SK-N-SH (cell line): ENCODE measurements at places on chromosomes 3 and 15. TPM values are rescaled to one million over a fixed set of nuclear protein-coding genes. Genes with fewer than 3 reads are reported as not detected.

GRCh38 chr3:195164573-195165264 is 106.2 kb downstream of the XXYLT1 start:
- no peaks in the 10 kb centered on the region for H3K36me3 ChIP-seq
- DNase-seq = no peak
- H3K4me3 ChIP-seq = no peak overlapping the region
- H3K27ac ChIP-seq = no peak overlapping the region
- peaks cover 34% of the 10 kb centered on the region for H3K4me1 ChIP-seq

GRCh38 chr3:48215876-48216275 is 7.4 kb upstream of the CAMP start:
- no peaks in the 10 kb centered on the region for H3K4me1 ChIP-seq
- H3K27me3 ChIP-seq = no peaks in the 10 kb centered on the region
- H3K4me3 ChIP-seq = no peak overlapping the region
- no peak for DNase-seq
- no peaks in the 10 kb centered on the region for H3K36me3 ChIP-seq
- no peak overlapping the region for H3K27ac ChIP-seq

- peaks cover 19% of the 10 kb centered on the region for H3K4me1 ChIP-seq
- no peak overlapping the region for H3K4me3 ChIP-seq
- DNase-seq = no peak
- 0 out of 2 replicates have a peak, but pooled peaks cover 2% of the 10 kb centered on the region for H3K36me3 ChIP-seq
- peak overlapping the region; percentile 34; the same call in 1 of the 2 replicates for H3K27ac ChIP-seq
Measured at GRCh38 chr3:120683671-120684301, 1.7 kb upstream of the HGD start.

GRCh38 chr3:59016930-59017616 is 32.8 kb downstream of the CFAP20DC start:
- H3K4me3 ChIP-seq = no peak overlapping the region
- no peaks in the 10 kb centered on the region for H3K36me3 ChIP-seq
- H3K27me3 ChIP-seq = no peaks in the 10 kb centered on the region
- H3K27ac ChIP-seq = no peak overlapping the region

GRCh38 chr3:168186293-168186983 is 90.7 kb upstream of the GOLIM4 start:
- no peak overlapping the region for H3K27ac ChIP-seq
- H3K4me3 ChIP-seq = no peak overlapping the region
- no peaks in the 10 kb centered on the region for H3K4me1 ChIP-seq

The PLD1 gene
- polyA plus RNA-seq = 6.2 and 7.9 TPM in 2 replicates

GRCh38 chr3:161471211-161471610 is 25.4 kb upstream of the OTOL1 start:
- no peak overlapping the region for H3K27ac ChIP-seq
- no peak overlapping the region for H3K4me3 ChIP-seq
- H3K4me1 ChIP-seq = no peaks in the 10 kb centered on the region
- H3K27me3 ChIP-seq = no peaks in the 10 kb centered on the region
- DNase-seq = no peak

The RBPMS2 gene
- 2.6 and 6.5 TPM in 2 replicates for polyA plus RNA-seq

GRCh38 chr3:197268294-197268693 is 30.1 kb downstream of the DLG1 start:
- H3K27ac ChIP-seq = no peak overlapping the region
- peaks cover 27% of the 10 kb centered on the region for H3K36me3 ChIP-seq
- no peak overlapping the region for H3K4me3 ChIP-seq
- H3K4me1 ChIP-seq = no peaks in the 10 kb centered on the region

The CASR gene
- not detected in 2 replicates for polyA plus RNA-seq

DNA sequence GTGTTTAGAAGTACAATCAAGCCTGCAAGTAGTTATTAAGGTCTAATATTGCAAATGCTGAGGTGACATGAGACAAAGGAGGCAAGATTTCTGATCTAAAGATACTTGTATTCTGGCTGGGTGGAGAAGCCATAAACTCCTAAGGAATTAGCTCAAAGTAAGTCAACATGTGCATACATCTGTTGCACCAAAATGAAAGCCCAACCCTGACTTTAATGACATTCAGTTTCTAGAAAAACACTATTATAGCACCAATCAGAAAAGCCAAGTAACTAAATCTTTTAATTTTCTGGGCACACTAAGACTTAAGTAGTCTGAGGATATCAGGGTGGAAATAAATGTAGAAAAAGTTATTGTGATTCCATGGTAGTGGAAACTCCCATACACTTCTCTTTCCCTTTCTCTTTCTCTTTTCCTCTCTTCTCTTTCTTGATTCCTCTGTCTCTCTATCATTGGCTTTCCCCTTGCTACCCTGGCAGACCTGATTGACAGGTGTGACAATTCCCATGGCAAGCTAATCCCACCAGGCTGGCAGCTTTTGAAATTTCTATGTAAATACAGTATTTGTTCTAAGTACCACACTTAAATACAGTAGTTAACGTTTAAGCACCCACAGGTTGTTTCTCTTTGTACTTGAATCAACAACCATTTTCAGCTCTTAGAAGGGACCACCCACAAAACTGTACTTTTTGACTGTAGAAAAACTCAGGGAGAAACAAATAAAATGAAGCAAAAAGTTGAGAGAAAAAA is 528.4 kb upstream of the SEMA6D start:
- no peaks in the 10 kb centered on the region for H3K36me3 ChIP-seq
- DNase-seq = no peak
- H3K4me3 ChIP-seq = no peak overlapping the region
- peaks cover 8% of the 10 kb centered on the region; the same call in 1 of the 2 replicates for H3K27me3 ChIP-seq

DNA sequence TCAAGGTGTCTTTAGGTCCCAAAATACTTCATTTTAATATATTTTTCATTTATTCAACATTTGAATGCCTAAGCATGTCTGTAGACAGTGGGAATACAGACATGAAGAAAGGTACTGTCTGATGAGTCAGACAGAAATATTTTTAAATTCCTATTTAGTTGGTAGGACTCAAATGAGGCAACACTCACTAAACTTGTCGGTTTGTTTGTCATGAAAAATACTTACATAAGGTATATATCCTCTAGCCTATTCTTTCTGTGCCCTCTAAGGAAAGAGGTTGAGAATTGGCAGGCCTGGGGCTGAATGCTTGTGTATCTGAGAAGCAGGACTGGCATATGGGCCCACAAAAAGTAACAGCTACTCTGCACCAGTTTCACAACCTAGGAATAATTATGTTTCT is 423.6 kb upstream of the MDFIC2 start:
- no peaks in the 10 kb centered on the region for H3K36me3 ChIP-seq
- no peak overlapping the region for H3K27ac ChIP-seq
- no peak overlapping the region for H3K4me3 ChIP-seq
- H3K27me3 ChIP-seq = no peaks in the 10 kb centered on the region

GRCh38 chr15:45635191-45635638 is 386 bp downstream of the SQOR start:
- H3K4me3 ChIP-seq = peak overlapping the region; percentile 57
- H3K4me1 ChIP-seq = peaks cover 8% of the 10 kb centered on the region; the same call in 1 of the 2 replicates
- H3K27me3 ChIP-seq = no peaks in the 10 kb centered on the region
- DNase-seq = peak; percentile 72
- no peak overlapping the region for H3K27ac ChIP-seq

The ZWILCH gene
- polyA plus RNA-seq = 8.2 and 13.5 TPM in 2 replicates

- no peaks in the 10 kb centered on the region for H3K36me3 ChIP-seq
- no peaks in the 10 kb centered on the region for H3K27me3 ChIP-seq
- H3K4me1 ChIP-seq = peaks cover 40% of the 10 kb centered on the region
Measured at GRCh38 chr15:66780973-66781718, 79.1 kb downstream of the SMAD6 start.

The RETNLB gene
- not detected in 2 replicates for polyA plus RNA-seq

The LRRC31 gene
- not detected in 2 replicates for polyA plus RNA-seq

The KLHL40 gene
- not detected in 2 replicates for polyA plus RNA-seq

The IGF2BP2 gene
- 5.4 and 5.9 TPM in 2 replicates for polyA plus RNA-seq

DNA sequence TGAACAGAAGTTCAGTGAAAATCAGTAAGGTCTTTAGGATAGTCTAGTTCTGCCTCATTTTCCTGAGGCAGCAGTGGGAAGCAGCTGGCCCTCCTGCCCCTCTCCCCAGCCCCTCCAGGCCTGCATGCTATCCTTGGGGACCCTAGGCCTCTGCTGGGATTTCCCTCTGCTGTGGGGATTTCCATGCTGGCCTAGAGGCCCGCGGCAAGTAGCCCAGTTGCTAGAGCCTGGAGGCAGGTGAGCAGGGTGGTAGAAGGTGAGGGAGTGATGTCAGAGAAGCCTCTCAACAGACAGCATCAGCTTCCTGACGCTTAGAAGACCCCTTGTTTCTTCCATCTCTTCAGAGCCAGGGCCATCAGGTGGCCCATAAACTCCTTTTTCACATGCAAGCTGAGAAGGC is 305.8 kb upstream of the THBS1 start:
- H3K27ac ChIP-seq = no peak overlapping the region
- H3K36me3 ChIP-seq = no peaks in the 10 kb centered on the region
- peaks cover 2% of the 10 kb centered on the region; the same call in 1 of the 2 replicates for H3K4me1 ChIP-seq
- H3K4me3 ChIP-seq = no peak overlapping the region
- no peaks in the 10 kb centered on the region for H3K27me3 ChIP-seq
